ENCODE measurements at places on chromosomes 11 and 22.

- DNase-seq: no peak
These were observed 403.2 kb downstream of the AASDHPPT start for GRCh38 chr11:106480581-106481190.

DNA sequence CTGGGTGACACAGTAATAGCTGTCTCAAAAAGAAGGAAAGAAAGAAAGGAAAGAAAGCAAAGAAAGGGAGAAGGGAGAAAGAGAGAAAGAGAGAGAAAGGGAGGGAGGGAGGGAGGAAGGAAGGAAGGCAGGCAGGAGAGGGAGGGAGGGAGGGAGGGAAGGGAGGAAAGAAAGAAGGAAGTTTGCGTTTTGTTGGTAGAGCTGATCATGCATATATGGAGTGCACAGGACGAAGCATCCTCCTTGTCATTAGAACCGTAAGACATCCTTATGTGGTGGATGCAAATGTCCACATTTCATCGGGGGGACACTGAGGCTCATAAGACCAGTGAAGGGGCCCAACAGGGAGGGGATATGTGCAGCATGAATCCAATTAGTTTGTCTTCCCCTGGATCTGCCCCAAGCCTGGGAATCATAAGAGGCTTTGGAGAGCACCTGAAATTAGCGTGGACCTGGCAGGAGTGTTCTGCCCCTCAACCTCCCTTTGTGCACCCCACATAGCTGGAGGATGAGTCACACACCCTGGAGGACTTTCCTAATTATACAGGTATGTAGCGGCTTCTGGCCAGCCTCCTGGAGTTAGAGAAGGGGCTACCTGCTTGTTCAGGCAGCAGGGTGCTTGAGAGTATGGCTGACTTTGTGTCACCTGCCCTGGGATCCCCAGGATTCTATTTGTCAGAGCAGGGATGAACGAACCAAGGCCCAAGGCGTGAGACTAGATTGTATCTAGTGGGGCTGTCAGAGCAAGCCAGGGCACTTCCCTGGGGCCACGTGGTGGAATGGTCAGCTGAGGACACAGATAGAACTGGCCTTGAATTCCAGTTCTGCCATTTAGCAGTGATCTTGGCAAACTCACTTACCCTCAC is 119.7 kb upstream of the CD82 start:
- DNase-seq: no peak

GRCh38 chr22:32620992-32621391 is 146.4 kb downstream of the FBXO7 start:
- DNase-seq: no peak

DNA sequence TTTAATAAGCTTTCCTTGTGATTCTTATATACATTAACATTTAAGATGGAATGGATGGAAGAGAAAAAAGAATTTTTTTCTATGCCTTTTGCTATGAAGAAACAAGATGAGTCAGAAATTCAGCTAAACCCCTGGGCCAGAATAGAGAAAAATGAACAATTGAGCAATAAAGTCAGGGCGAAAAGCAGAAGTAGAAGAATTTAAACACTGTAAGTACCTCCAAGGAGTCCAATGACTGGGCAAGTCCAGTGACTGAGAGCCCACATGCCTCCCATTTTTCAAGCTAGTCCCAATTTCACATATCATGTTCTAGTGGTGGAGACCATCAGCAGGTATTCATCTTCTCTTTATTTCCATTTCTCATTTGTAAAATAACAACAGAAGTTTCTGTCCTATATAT is 18.6 kb upstream of the APLP2 start:
- DNase-seq: no peak

- DNase-seq: no peak
These were observed 31.2 kb downstream of the MTMR3 start for GRCh38 chr22:29914165-29914564.

GRCh38 chr22:31173386-31174145 is 13.6 kb downstream of the RNF185 start:
- DNase-seq: no peak

DNA sequence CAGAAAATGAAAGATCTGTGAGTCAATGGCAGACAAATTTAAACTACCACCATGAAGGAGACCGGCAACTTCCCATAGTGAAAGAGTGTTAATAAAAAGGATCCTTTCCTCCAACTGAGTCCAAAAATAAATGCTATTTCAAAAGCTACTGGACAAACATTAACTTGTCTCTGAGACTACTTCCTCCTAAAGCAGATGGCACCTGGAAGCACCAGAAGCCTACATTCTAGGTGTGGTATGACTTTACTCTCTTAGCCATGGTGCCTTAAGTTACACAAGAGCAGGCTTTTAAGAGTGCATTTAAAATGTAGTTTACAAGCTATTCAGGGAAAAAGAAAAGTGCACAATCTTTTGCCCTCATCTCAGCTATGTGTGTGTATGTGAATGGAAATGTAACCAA is 2.5 kb downstream of the ARHGAP32 start:
- DNase-seq: no peak

GRCh38 chr11:118000067-118000849 is 14.1 kb downstream of the IL10RA start:
- no peak for DNase-seq

- DNase-seq: no peak
These were observed 51.5 kb upstream of the RPS13 start for GRCh38 chr11:17129003-17129402.

- DNase-seq: no peak
These were observed 41.4 kb upstream of the NFAM1 start for GRCh38 chr22:42473484-42474193.

GRCh38 chr11:33835143-33835878 is 56.6 kb downstream of the LMO2 start:
- DNase-seq: no peak

GRCh38 chr22:43432883-43433415 is 21.1 kb downstream of the MPPED1 start:
- DNase-seq: no peak

Data from T-helper 2 cell (primary cell).